Body of pancreas (tissue), 4 donors: ENCODE measurements at places on chromosomes 4 and X. TPM values are rescaled to one million over a fixed set of nuclear protein-coding genes. Genes with fewer than 3 reads are reported as not detected.

TMPRSS11E gene
- total RNA-seq = 0.78 TPM

ENPEP gene
- total RNA-seq = 4.0 TPM

SETD7 gene
- 21.8 TPM for total RNA-seq

ADH1B gene
- total RNA-seq = 134 TPM

MAGEC3 gene
- not detected for total RNA-seq

NXT2 gene
- total RNA-seq = 4.6 TPM

FRG2 gene
- total RNA-seq = not detected

ACE2 gene
- total RNA-seq = 6.2 TPM

KLHL13 gene
- 3.0 TPM for total RNA-seq

SPOCK3 gene
- not detected for total RNA-seq

LPAR4 gene
- 3.0 TPM for total RNA-seq

MAGEA4 gene
- total RNA-seq = not detected

DNA sequence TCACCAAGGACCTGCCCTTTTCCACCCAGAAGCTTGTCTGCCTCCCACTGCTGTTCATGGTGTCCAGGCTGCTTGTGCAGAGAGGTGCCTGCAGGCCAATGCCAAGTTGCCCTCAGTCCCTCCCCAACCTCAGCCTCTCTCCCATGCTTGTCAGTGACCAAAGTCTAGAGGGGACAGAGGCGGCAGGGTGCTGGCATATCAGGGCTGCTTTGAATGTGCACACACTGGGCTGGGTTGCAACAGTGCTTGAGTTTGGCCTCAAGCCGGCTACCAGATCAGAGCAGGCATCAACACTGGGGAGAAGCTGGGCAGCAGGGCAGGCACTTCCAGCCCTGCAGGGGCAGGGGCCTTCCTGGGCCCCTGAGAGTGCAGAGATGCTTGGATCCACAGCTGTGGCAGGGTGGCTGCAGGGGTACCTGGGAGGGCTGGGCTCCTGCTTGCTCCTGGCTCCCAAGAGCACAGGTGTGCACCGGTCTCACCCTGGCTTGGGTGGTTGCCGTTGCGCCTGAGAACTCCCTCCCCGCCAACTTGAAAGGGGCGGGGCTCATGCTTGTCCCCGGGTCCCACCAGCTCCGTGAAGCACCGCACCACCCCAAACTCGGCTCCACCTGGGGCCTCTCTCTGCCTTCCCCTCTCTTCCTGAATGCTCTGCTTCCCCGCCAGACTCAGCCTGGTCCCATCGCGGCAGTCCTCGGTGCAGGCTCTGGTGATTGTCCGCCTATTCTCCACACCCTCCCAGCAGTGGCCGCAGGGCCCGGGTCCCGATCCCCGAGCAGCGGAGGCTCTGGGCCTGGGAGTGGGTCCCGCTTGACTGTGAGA is 1681.9 kb upstream of the ADGRL3 start:
- DNase-seq = no peak

DNA sequence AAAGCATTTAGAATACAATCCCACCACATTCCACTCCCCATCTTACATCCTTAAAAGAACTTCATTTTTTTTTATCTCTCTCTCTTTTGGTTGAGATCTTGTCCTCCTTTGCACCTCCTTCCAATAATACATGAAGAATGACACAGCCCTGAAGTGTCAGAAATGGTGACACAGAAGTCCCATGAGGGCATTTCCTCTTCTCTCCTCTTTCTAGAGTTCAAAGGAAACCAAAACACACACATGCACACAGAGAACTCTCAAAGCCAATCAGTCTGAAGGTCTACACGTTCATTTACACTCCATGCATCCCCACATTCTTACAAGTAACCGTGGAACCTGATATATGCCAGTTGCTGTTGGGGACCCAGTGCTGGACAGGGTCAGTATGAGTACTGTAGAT is 450.7 kb downstream of the HNRNPD start:
- no peak for DNase-seq

- no peak for DNase-seq
Measured at GRCh38 chr4:174631901-174632758, 109.8 kb upstream of the HPGD start.

DNA sequence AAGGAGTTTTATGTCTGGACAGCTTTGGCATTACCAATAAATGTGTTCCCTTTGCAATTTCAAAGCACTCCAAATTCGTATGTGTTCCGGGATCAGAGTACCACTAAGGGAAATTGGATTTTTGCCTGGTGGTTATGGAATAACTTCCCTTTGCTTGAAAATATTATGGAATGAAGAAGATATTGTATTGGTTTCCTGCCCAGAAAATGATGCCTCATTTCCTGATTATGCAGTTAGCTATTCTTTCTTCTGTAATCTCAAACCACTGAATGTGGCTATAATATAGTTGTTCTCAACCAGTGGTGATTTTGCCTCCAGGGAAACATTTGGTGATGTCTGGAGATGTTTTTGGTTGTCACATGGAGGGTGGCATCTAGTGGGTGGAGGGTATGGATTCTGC is 142.9 kb downstream of the PCDH7 start:
- no peak for DNase-seq

DNA sequence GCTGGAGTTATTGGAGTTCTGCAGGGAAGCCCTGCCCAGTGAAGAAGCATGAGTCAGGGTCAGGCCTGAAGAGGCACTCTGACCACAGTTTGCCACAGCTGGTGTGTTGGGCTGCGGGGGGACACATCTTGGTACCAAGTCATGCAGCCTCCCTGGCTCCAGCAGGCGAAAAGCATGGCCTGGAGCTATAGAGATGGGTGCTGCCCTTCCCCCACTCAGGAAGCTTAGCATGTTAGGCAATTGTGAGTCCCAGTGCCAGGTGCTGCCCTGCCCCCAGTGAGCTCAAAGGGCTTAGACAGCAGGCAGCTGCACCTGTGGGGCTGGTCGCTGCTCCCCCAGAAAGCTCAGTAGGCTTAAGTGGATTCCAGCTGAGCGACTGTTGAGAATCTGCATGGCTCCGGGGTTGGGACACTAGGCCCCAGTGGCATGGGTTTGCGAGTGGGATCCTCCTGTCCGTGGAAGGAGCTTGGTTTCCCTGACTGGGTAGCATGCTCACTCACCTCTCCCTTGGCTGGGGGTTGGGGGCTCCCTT is 755.5 kb downstream of the GLUD2 start:
- DNase-seq = no peak

DNA sequence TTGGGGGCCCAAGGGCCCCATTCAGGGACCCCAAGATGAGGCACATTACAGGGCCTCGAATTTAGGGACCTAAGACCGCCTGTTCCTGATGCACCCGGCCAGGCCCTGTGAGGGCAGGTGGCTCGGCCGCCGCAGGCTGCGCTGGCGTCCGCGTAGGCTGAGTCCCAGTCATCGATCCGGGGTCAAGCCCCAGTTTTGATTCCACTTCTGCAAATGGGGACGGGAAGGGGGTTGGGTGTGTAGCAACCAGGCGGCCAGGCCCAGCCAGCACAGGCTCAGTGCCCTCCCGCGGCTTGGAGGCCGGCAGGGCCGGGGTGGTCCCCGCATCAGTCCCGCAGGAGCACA is 327 bp downstream of the PNPLA4 start:
- no peak for DNase-seq

DNA sequence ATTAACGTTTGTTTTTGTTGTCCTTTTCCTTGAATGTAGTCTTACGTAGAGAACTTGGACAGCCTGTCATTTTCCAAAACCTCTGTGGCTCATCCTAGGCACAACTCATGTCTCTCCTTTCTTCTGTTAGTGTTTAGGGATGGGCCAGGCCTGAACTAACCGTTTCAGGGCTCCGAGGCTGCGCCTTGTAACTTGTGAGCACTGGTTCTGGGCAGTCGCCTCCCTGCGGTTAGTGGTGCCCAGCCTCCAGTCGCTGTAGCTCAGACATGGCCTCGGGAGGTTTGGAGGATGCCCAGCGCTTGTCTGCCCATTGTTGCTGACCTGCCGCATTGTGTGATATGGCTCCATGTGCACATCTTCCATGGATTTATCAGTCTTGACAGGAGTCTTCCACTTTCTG is 32.8 kb downstream of the TMEM131L start:
- no peak for DNase-seq

DNA sequence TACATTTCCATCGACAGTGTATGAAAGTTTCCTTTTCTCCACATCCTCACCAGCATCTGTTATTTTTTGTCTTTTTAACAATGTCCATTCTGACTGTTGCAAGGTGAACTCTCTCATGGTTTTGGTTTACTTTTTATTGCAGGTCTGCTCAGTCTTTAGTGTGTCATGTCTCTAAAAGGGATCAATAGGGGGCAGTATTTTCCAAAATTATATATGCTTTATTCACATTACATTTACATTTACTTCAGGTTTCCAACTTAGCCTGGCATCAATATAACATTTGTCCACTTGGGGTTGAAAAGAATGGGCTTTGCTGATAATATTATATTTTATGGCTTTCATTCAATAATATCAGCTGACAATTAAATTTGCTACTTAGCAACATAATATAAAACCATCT is 265.0 kb upstream of the SLITRK2 start:
- DNase-seq = no peak

DNA sequence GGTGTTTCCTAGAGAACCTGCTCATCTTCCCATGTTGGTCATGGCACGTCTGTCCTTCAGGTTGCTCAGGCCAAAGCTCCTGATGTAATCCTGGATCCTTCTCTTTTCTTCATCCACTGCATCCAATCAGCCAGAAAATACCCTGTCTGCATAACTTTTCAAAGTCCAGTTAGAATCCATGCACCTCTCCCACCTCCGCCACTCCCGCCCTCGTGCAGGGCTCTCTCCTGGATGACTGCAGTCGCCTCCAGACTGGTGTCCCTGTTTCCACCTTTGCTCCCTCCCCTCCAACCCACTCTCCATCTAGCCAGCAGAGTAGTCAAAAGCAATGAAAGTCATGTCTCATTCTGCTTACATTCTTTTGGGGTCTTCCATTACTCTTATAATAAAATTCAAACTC is 16.0 kb downstream of the CNGA2 start:
- DNase-seq = no peak

DNA sequence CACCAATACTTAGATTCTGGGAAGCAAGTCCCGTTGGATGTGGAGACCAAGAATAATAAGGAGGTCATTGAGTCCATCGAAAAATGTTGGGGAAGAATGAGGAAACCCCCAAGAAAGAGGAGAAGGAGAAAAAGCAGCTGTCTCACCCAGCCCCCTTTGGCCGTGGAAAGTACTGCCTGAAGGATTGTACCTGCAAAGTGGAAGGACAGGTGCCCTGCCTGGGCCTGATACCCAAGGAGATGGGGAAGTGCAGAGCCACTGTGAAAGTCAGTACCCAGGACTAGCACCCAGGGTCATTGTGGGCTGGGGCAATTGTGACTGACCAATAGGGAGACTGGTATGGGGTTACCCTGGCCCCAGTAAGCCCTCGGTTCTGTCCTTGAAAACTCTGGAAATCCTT is 13.8 kb upstream of the CFAP299 start:
- no peak for DNase-seq

GRCh38 chrX:46686003-46686645 is 72.8 kb downstream of the SLC9A7 start:
- DNase-seq = peak; percentile 16

GRCh38 chr4:105520819-105521790 is 31.3 kb upstream of the ARHGEF38 start:
- peak; percentile 70 for DNase-seq

DNA sequence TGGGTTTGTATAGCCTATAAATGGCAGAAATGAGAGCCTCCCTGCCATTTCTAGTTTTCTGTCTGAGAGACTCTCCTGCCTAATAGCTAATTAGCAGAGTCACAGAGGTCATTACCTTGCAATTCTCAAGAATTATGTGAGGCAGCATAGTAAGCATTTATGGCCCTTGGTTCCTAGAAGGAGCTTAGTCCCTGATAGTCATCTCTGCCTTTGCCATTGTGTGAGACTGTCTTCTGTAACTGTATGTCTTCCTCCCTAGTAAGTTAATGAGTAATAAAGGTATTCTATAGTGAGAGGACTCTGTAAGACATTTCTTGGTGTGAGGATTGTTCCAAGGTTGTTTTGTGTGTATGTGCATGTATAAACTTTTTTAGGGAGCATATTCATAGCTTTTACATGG is 108.7 kb downstream of the AR start:
- no peak for DNase-seq

DNA sequence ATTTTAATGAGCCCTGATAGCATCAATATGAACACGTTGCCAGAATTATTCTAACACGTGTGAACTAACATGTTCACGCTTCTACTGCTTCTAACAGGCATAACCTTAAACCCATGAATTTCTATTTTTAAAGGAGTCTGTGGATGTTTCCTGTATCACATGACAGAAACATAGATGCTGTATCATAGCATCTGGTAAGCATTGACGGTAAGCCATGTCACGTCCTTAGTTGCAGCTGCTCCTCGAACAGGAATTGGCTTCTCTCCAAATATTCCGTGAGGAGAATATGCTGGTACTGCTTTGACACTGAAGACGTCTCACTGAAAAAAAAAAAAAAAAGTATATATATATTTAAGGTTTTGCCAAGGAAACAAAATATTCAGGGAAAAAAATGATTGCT is 105.1 kb upstream of the MXRA5 start:
- DNase-seq = no peak

DNA sequence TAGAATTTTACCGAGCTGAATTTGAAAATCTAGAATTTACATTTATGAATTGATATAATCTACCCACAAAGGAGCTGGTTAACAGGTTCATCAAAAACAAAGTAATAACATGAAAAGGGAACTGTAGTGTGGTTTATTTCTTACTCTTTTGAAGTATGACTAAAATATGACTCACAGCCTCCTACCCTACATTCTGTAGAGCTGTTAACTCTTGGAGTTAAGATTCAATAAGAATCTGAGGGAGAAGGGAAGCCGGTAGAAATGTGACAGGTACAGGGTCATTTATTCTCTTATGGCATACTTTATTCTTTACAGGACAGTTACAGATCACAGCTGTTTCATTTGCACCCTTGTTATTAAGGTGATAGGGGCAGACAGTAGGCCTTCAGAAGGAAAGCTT is 132.2 kb upstream of the FAM47B start:
- DNase-seq = no peak

GRCh38 chrX:66602381-66602938 is 36.4 kb downstream of the EDA2R start:
- DNase-seq = no peak

- DNase-seq = no peak
Measured at GRCh38 chrX:115266300-115266699, 23.2 kb upstream of the LUZP4 start.

DNA sequence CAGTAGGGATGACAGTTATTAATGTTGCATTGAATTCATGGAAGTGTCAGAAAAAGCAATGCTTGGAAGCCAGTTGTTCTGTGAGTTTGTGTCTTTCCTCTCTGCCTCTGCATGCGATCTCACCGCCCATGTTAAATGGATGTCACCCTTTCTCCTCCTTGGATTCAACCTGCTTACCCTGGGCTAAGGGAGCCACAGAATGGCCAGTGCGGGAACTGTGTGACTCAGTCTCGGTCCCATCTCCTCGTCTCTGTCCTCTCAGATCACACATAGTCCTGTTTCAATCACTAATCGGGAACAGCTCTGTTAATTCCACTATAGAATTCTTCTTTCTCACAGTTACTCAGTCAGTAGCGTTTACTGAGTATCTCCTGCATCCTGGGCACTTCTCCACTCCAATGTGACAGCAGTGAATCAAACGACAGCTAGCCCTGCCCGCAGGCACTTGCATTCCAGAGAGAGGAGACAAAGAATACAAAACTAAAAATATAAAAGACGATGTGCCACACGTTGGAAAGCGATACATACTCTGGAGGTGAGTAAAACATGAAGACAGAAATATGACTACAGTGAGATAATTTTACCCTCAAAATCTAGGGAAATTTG is 53.6 kb upstream of the TLR3 start:
- DNase-seq = peak; percentile 17

GRCh38 chr4:20426028-20426427 is 174.3 kb downstream of the SLIT2 start:
- DNase-seq = no peak

- DNase-seq = no peak
Measured at GRCh38 chr4:8514391-8514790, 65.8 kb upstream of the GPR78 start.
